ENCODE measurements at places on chromosomes 16 and 17.

- no peak for DNase-seq
These were observed 249.5 kb downstream of the CA10 start for GRCh38 chr17:51908841-51909537.

DNA sequence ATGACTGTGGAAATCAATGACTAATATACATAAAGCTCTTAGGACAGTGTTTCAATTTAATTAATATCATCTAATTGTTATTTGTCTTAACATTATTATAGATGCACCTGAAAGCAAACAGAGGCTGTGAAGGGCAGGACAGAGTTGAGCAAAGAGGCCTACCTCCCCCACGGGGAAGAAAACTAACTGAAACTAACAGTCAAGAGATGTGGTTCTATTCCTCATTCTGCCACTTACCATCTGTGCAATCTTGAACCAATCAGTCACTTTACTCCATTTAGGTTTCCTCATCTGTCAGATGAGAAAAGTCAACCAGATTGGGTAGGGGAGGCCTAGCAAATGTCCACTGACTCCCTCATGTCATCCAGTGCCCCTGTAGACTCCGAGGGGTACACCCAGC lies 59.1 kb downstream of the C17orf67 start:
- DNase-seq = no peak

DNA sequence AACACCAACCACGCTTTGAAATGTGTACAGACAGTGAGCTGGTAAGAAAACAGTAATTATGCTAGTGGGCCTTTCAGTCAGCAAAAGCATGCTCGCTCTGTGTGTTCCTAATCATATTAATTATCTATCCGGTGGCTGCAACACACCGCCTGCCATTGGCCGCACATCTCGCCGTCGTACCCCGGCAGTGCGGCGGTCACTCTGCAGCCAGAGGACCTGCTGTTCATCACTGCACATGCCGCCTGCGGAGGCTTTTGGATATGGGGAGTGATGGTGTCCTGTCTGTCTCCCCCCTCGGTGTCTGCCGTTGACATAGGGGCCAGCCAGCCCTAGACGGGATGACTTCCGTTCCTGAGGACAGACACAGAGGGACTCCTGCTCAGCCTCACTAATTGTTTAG lies 68.5 kb downstream of the RPA1 start:
- DNase-seq = no peak

- no peak for DNase-seq
These were observed 38.5 kb upstream of the MTSS2 start for GRCh38 chr16:70724146-70725023.

DNA sequence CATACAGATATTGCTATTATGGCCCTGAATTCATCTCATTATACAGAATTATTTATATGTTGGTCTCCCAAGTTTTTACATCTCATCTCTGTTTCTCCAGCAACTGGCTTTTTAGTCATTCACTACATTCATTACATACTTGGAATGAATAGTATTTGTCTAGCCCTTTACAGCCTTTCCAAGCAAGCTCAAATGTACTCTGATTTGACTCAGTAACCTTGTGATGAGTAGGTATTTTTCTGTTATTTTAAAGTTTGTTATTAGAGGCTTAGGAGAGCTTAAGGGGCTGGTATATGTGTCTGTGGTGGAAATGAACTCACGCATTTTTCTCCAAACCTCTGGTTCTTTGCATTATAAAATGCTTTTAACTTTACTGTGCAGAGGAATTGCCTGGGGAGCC lies 224.7 kb downstream of the SNX29 start:
- no peak for DNase-seq
